ENCODE measurements at places on chromosomes 1 and 21.

GRCh38 chr1:31153423-31153822, 86.3 kb downstream of the NKAIN1 start:
- no peak for DNase-seq

- peak; percentile 18 for DNase-seq
Observed at GRCh38 chr1:39080831-39081270, 54.7 kb downstream of the NDUFS5 start.

GRCh38 chr1:44802306-44803061, 2.3 kb downstream of the PLK3 start:
- DNase-seq: no peak

DNA sequence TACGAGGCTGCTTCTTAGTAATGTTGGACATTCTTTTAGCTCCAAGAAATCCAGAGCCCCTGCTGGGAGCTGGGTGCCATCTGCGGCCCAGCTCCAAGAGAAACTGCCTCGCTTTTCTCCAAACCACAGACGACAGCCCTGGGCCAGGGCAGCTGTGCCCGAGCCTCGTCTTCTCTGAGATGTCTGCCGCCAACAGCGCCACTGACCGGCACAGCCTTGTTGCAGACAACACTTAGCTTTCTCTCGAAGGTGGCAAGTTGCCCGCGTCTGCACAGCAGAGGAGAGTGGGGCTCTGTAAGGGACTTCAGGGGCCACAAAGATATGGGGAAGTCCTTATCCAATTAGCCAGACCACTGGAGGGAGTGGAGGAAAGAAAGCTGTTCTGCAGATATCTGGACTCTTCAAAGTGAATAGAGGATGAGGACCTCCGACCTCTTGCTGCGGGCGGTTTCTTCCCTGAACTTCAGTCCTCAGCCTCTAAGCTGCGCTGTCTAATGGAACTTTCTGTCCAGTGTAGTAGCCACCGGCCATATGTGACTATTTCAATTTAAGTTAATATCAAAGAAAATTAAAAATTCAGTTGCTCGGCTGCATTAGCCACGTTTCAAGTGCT, 63.9 kb upstream of the DISP3 start:
- no peak for DNase-seq

- DNase-seq: peak; percentile 81
Observed at GRCh38 chr1:202315576-202316168, 26.1 kb downstream of the UBE2T start.

DNA sequence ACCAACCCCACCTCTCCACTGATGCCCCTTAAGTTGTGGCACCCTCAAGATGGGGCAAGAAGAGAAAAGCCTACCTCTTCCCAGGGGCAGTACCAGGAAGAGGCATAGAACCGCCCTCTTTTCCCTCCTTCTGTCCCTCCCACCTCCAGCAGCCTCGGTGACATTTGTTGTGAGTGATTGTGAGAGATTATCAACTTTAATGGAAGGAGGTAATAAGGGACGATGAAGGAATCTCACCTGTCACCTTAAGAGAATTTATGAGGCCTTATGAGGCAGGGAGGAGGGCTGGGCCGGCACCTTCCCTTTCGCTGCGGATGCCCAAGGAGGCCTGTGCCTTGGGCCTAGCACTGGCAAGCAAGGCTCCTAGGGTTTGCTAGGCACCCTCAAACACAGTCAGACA, 1.4 kb upstream of the ADGRB2 start:
- no peak for DNase-seq

- DNase-seq: no peak
Observed at GRCh38 chr1:202164271-202165037, 4.1 kb upstream of the PTPN7 start.

DNA sequence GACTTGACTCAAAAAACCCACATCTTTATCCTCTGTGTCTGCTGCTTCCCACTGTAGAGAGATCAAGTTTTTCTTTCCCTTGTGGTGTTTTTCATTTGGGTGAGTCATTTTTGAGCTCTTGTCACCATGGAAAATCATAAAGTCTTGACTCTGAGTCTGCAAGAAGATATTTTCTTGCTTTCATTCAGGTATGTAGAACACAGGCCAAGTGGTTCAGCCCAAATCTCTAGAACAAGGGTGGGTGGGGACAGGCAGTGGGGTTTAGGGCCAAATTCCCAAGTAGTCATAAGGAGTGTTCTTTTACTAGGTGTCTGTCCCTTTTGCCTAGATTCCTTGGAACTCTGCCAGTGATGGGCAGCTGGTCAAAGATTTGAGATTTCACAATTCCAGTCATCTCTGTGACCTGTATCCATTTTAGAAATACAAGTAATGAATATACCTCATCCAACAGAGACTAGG, 21.5 kb upstream of the ARHGAP29 start:
- no peak for DNase-seq

DNA sequence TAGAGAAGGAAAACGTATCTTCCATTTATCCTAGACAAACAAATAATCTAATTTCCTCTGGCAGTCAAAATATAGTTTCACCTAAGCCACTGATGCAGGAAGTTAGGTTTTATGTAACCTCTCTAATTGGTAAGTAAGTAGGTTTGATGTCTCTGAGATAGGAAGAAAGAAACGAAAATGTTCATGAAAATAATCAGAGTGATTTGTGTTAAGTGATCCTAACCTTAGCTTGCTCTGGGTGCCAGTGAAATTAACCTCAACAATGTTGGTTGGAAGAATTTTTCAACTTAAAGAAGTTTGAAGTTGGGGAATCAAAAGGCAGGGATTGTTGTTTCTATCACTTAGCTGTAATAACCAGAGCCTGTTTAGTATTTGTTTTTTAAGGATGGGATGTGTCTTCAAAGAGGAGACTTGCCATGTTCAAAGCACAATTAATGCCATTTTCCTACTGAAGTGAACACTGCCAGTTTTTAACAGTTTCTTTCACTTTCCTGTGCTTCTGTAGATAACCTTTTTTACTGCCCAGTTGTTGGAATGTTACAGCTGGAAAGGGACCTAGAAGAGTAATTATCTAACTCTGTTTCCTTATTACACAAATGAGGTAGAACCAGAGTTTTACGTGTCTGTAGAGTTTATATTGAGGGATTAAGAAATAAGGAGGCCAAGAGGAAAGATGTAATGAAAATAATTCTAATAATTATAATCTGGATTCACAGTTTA, 18.4 kb downstream of the HIPK1 start:
- no peak for DNase-seq

DNA sequence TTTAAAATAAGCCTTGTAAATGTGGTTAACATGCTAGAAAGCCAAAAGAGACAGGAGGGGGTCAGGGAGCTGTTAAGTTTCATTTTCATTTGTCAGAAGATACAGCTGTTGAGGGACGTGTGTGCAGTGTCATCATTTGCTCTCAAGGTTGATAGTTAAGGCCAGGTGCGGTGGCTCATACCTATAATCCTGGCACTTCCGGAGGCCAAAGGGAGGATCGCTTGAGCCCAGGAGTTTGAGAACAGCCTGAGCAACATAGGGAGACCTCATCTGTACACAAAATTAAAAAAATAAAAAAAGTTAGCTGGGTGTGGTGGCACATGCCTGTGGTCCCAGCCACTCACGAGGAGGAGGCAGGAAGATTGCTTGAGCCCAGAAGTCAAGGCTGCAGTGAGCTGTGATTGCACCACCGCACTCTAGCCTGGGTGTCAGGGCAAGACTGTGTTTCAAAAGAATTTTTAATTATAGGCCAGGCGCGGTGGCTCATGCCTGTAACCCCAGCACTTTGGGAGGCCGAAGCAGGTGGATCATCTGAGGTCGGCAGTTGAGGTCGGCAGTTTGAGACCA, 22.7 kb downstream of the ZBTB8OS start:
- no peak for DNase-seq

- DNase-seq: no peak
Observed at GRCh38 chr1:18160290-18160942, 52.8 kb downstream of the IGSF21 start.

GRCh38 chr1:209309198-209309597, 274.3 kb upstream of the CAMK1G start:
- no peak for DNase-seq

DNA sequence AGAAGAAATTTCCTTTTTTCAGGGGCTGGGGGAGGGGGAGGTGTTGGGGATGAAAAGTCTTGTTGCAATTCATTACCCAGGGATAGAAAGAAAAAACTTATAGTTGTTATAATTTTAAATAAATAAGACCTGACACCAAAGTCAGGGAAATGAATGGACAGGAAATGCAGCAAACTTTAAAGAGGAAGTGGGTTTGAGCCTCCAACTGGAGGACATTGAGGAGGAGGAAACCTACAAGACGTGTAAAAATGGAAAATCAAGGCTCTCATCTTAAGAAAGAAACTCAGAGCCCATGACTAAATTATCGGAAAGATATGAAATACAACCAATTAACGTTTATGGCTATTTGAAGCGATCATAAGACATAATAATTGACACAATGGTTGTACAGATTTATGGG, 54.4 kb downstream of the NIBAN1 start:
- DNase-seq: no peak

DNA sequence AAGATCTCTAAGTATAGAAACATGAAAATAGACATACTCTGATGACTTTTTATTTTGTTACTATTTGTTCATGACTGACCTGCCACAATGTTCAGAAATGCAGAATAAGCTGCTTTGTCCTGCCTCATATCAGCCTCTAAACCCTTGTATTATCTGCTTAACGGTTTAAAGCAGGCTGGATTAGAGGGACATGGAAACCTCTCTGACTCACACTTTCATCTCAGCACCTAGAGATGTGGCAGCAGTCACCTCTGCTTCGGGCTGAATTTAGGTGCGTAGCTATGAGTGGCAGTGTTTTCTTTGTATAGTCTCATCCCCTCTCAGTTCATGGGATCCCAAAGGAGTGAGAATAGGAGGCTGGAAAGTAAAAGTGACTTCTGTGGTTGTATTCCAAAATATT, 255.4 kb downstream of the RGS7 start:
- no peak for DNase-seq

DNA sequence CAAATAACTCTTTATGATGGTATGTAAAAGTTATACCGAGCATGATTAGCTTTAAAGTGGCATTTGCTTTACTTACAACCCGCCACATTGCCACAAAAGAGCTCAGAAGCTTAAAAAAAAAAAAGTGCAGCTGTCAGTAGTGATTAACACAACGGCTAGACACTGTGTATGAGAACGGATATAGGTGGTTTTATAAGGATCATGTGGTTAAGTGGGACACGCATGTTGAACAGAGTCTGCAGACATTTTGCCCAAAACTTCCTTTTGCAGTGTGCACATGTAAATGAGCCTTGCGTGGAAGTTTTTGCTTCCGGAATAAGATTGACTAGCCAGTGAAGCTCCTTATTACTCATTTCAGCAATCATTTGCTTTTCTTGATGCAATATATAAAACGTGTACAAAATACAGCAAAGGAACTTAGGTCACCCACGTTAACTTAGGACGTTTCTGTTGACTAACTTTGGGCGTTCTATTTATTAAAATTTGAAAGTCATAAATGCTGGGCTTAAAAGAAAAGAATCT, 58.7 kb upstream of the RGS1 start:
- no peak for DNase-seq

DNA sequence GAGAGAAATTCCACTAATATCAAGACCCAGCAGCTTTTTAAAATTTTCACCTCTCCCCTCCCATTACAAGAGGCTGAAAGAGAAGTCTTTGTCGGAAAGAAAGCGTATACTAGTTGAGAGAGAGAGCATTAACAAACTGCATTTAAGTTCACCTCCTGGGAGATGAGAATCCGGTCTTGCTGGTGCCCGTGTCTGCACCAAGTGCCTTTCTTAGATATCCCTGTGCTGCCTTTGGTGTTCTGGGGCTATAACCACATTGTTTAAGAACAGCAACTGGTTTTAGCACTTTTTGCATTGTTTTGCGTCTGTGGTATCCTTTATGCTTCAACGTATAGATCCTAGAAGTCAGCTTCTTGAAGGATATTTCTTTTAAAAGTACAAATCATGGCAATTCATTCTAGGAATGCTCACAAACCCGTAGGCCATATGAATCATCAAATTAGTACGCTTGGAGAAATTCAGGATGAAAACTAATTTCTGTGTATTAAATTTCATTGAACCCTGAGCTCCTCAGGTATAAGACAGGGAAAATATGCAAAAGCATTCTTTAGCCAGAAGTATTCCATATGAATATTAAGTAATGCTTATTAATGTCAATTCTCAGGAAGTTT, 3.4 kb upstream of the RPE65 start:
- DNase-seq: no peak

DNA sequence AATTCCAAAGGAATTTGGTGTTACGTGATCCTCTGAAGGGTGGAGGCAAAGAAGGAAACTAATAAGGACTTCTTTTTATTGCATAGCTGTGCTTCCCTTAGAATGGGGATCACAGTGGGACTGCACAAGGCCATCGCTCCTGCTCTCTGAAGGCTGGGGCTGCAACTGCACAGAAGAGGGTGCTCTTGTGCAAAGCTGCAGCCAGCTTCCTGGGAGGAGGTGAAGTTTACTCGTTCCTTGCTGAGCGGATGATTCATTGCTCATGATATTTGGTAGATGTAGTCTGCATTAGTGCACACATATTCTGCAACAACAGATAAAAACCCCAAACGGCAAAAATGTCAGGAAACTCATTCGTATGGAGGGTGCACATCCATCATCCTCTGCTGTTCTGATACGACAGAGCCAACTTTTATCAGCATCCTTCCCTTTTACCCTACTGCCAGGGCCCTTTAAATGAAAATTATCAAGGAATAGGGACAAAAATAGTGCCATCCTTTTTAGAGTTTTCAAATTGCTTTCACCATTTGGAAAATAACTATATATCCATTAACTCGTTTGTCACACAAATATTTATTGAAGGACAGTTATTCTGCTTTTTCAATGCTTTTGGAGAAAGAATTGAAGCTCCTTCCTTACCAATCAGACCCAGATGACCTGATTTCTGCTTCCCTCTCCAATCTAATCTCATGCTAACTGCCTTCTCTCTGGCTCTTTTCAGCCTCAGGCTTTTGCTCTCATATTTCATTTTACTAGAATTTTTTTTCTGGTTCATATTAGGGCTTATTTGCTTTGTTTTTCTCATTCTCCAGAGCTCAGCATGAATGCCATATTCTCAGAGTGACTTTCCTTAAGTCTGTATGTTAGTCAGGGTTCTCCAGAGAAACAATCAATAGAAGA, 263.6 kb downstream of the DUSP10 start:
- DNase-seq: peak; percentile 57

DNA sequence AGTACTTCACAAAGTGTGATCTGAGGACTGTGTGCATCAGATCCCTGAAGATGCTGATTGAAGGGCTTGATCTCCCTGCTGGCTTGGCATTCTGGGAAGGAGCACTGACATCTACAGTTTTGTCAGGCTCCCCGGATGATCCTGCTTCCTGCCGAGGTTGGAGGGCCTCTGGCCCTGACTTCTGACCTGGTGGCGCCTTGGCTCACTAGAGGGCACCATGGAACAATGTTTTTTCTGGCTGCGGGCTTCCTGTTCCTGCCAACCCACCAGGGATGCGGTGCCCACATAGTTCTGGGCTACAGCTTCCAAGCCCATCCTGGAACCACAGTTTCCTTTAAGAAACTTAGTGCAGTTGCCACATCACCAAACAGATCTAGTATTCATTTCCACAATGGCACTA, 38.8 kb upstream of the RASAL2 start:
- peak; percentile 53 for DNase-seq
